ENCODE measurements at places on chromosomes 6 and 20.

DNA sequence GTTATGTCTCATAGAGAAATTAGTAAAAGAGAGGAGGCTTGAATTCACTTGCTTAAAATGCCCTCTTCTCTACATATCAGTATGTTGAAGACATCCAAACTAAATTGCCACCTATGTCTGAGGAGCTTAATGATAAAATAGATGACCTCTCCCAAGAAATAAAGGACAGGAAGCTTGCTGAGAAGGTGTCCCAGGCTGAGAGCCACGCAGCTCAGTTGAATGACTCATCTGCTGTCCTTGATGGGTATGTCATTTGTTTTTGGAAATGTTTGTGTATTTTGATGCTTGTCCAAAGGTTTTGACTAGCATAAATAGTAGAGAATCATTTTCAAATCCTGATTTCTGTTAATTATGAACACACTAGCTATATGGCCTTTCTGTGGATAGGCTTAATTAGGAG is 307.7 kb downstream of the ARHGAP18 start:
- DNase-seq = no peak

- DNase-seq = no peak
These were observed 1.3 kb downstream of the C6orf89 start for GRCh38 chr6:36886950-36887618.

DNA sequence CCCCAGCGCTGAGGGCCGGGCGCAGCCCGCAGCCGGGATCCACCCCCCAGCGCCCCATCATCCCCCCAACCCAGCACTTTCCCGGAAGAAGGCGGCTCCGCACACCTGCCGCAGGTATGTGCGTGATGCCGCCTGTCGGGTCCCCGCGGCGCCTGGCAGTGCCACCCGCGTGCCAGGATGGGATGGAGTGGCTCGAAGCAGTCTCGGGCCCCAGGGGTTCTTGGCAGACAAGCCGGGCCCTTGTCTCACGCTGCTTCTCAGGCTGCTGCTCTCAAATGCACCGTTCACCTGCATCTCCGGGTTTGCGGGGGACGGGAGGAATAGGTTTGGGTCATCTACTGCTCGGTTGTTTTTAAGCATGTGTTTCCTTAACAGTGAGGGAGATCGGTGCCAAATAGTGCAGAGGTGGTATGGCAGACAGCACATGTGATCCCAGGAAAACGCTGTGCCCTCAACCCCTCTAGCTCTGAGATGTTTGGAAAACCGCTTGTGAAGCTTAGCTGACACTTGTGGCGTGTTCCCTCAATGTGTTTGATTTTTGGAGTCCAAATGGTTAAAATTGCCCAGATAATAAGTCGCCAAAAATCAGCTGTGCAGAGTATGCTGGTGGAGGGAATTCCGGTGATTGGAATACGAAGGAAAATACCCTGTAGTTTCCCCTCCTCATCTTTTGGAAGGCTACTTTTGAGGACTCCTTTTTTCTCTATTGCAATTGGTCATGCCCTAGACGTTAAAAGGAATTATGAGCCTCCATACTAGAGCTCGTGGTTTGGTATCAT is 926 bp downstream of the MYLIP start:
- DNase-seq = peak; percentile 46

DNA sequence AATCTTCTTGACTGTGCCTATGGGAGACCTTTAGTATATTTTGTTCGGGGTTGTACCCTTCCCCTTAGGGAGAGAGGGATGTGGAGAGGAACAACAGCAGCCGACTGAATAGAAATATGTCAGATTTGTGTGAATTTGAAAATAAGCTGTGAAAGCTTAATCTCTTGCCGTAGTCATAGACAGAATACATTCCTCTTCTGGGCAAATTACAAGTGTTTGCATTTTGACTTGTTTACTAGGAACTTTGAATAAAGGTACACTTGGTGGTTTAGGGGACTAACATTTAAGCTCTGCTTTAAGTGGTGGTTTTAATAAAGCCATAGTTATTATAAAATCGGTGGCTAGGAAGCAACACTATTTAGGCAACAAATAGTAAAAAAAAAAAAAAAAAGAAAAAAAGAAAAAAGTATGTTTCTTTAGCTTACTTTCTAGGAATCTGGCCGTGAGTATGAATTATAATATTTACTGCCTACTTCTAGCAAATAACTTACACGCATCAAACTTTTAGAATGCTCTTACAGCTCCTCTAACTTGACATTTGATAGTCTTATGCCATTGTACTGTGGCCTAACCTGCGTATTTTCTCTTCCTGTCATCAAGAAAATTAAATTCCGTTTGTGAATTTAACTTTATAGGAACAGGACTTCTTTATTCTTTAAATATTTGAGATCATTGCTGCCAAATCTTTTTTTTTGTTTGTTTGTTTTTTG is 65.1 kb downstream of the ZBTB2 start:
- DNase-seq = no peak

DNA sequence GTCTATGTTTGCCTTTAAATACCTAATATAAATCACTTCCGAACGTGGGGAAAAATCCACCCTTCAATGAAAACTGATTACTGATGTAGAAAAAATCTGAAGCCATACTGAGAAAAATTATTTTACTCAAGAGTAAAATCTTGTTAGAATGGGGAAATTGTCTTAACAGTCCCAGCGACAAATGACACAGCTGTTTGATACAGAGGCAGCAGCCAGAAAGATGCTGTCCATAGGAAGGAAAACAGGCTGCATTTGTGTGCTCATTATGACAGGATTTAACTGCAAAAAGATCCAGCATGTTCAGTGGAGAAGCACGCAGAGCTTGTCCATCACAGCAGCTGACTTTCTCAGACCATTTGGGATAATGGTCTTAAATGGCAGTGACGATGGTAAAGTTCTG is 443.0 kb downstream of the TFAP2B start:
- DNase-seq = no peak

DNA sequence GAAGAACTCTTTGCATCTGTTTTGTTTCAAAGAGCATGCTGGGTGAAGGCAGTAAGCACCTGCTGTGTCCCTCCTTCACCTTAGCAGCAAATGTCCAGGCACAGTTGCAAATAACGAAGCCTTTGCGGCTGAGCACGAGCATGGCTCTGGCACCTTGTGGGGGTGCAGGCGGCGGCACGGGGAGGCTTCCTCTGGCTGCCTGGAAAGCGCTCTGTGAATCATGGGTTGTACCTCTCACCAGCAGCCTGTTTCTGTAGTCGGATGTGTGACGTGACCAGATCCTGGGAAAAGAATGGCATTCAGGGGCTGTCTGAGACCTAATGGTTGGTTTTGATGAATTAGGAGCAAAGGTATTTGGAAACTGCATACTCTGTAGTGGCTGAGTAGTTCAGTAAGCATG is 144.8 kb downstream of the DTNBP1 start:
- no peak for DNase-seq

- no peak for DNase-seq
These were observed 219.8 kb upstream of the ARID1B start for GRCh38 chr6:156557251-156557910.

DNA sequence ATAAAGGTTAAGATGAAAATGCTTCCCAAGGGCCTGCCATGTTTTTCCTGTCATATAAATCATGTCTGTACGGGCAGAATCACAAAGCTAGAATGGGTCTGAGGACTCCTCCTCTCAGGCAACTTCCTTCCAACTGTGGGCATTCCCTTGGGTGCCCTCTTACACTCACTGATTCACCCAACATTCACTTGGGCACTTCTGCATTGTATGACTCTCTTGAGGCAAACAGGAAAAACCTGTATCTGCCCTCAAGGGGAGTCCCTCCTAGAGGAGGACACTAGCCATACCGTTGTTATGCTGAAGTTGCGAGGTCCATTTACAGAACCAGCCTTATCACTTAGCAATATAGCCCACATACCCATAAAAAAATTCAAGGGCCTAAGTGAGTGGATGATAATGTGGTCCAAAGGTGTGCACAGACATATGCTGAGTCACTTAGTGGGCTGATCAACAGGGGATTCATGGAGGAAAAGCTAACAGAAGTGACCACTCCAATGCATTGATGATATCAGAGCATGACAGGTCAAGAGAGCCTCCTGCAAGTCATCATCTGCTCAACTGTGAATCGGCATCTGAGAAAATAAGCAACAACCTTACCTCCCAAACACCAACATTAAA is 131.1 kb downstream of the ATXN1 start:
- no peak for DNase-seq

DNA sequence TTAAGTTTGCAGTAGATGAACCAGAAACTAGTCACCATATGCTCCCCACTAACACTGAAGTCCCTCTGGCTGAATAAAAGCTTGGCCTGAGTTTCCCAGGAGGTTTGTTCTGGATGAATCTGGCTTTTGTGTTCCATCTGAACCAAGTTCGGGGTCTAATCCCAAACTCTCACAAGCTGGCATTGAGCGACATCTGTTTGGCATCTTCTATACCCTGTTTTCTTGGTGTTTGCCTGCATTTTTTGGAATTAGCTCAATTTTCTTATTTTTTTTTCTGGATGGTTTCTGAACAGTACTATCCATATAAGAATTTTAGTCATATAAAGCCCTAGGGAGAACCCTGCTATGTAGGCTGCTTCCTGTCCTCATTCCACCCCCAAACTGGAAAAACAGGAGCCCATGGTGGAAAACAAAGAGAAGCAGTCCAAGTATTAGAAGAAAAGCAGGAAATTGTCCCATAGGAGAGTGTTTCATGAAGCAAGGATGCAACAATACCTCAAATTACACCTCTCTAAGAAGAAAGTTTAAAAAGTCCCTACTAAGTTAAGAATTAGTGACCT is 737.1 kb downstream of the DHX35 start:
- DNase-seq = no peak

GRCh38 chr20:57585466-57586213 is 24.7 kb downstream of the PCK1 start:
- DNase-seq = no peak

DNA sequence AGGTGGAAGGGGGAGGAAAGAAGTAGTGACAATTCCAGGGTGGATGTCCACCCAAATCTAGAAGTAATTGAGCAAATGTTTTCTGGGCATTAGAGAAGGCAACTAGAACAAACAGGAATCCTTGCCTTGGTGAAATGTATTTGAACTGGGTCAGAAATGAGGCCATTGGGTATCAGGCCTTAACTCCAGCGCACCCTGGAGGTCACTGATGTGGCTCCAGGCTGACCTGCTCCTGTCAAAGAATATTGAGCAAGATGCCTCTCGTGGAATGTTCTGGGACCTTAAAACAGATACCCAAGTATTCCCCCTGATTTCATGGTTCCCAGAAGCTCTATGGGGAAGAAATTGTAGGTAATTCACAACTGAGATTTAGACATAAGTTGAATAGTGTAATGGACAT is 6.9 kb downstream of the HLA-DPB1 start:
- DNase-seq = peak; percentile 28

- no peak for DNase-seq
These were observed 35.5 kb downstream of the ASCC3 start for GRCh38 chr6:100845676-100846075.

- no peak for DNase-seq
These were observed 6.4 kb downstream of the RMND1 start for GRCh38 chr6:151445482-151445881.

- DNase-seq = no peak
These were observed 239.9 kb upstream of the CEP162 start for GRCh38 chr6:84467296-84467695.

DNA sequence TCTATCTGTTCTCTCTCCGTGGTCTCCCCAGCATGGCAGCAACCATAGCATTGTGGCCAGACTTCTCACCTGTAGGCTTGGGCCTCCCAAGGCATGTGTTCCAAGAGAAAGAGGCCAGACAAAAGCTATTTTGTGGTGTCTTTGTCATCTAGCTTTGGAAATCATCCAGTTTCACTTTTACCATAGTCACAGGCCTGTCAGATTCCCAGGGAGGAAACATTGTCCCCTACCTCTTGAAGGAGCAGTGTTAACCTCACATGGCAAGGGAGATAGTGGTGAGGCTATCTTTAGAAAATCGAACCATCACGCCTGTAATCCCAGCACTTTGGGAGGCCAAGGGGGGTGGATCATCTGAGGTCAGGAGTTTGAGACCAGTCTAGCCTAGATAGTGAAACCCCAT is 42.3 kb upstream of the RALGAPA2 start:
- no peak for DNase-seq

Measured in stimulated activated CD4-positive, alpha-beta T cell treated with anti-CD3 and anti-CD28 coated beads, Interleukin-15, amount 100 ng/mL, for 24 hours (primary cell).